ENCODE measurements at places on chromosomes 12 and 14. TPM values are rescaled to one million over a fixed set of nuclear protein-coding genes. Genes with fewer than 3 reads are reported as not detected.

DNA sequence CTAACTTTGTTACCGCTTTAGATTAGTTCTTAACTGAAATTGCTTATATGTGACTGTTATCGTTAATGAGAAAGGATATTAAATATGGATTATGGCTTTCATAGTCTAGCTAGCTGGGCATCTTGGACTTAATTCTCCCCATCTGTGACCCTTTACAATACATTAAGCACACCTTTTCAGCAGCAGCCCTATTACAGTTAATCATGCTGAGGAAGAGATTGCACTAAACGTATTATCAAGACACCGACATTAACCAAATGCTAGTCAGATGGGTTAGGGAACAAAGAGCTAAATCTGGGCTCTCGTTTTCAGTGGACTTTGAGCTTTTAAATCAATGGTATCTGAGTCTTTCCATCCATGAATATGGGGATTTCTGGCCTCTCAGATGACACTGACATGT lies 447.5 kb upstream of the DCN start:
- H3K4me1 ChIP-seq, result no peaks in the 10 kb centered on the region
- H3K27me3 ChIP-seq, result no peaks in the 10 kb centered on the region
- H3K27ac ChIP-seq, result no peak overlapping the region
- no peaks in the 10 kb centered on the region for H3K36me3 ChIP-seq
- no peak overlapping the region for H3K4me3 ChIP-seq

OTX2 gene
- not detected for total RNA-seq

ZFC3H1 gene
- 64.9 TPM for total RNA-seq

KCNH3 gene
- total RNA-seq, result 1.2 TPM

GRCh38 chr12:105841840-105842239 lies 296.9 kb downstream of the NUAK1 start:
- no peak overlapping the region for H3K27ac ChIP-seq
- DNase-seq, result no peak
- no peak overlapping the region for H3K4me3 ChIP-seq
- H3K4me1 ChIP-seq, result no peaks in the 10 kb centered on the region

DNA sequence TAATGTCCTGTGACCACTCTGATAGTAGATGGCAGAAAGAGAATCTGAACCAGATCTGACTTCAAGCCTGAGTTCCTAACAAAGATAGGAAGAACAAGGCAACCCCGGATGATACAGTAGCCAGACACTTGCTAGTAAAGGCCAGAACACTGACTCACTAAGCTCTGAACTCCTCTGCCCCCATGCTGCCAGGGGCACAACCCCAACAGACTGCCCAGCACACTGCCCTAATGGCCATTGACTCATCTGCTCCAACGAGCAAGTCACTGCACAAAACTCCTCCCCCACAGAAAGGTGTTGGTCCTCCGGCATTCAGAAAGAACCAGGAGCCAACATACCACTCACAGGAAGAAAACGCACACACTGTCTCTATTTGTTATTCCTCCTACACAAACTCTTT lies 179.6 kb upstream of the NUDT4 start:
- H3K36me3 ChIP-seq, result no peaks in the 10 kb centered on the region
- H3K4me1 ChIP-seq, result no peaks in the 10 kb centered on the region
- H3K27me3 ChIP-seq, result peaks cover 22% of the 10 kb centered on the region
- no peak overlapping the region for H3K27ac ChIP-seq

- H3K4me1 ChIP-seq, result no peaks in the 10 kb centered on the region
- no peak overlapping the region for H3K4me3 ChIP-seq
- no peak overlapping the region for H3K27ac ChIP-seq
These were observed 11.4 kb upstream of the ANKS1B start for GRCh38 chr12:99996095-99996494.

Data from activated CD4-positive, alpha-beta memory T cell treated with anti-CD3 and anti-CD28 coated beads for 36 hours (primary cell).